ENCODE measurements at places on chromosomes 12 and 14. TPM values are rescaled to one million over a fixed set of nuclear protein-coding genes. Genes with fewer than 3 reads are reported as not detected.

SLC5A8 gene
- total RNA-seq: under 0.01 TPM

PPP2R5E gene
- total RNA-seq: 8.1 TPM

DNA sequence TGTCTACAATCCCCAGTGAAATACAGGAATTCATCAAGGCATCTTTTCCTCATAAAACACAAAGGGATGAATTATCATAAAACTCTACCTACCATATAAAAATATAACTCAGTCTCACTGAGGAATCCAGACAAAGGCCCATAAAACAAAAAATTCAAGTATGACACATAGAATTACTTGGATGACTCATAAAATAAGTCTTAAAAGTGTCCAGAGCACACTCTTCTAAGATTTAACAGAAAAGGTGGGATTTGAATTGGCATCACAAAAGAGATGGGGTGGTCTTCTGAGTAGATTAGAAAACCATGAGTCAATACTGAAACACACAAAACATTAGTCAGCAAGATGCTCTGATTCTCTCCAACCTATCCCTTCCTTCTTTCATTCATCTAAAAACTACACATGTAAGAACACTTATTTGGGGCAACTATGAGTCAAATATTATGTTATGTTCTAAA lies 202.7 kb upstream of the GARIN6 start:
- no peak for DNase-seq

- no peak for DNase-seq
These were observed 209.4 kb upstream of the PLXNC1 start for GRCh38 chr12:93938931-93939330.

GRCh38 chr14:83559721-83560120 lies 1970.2 kb upstream of the FLRT2 start:
- DNase-seq: no peak

DNA sequence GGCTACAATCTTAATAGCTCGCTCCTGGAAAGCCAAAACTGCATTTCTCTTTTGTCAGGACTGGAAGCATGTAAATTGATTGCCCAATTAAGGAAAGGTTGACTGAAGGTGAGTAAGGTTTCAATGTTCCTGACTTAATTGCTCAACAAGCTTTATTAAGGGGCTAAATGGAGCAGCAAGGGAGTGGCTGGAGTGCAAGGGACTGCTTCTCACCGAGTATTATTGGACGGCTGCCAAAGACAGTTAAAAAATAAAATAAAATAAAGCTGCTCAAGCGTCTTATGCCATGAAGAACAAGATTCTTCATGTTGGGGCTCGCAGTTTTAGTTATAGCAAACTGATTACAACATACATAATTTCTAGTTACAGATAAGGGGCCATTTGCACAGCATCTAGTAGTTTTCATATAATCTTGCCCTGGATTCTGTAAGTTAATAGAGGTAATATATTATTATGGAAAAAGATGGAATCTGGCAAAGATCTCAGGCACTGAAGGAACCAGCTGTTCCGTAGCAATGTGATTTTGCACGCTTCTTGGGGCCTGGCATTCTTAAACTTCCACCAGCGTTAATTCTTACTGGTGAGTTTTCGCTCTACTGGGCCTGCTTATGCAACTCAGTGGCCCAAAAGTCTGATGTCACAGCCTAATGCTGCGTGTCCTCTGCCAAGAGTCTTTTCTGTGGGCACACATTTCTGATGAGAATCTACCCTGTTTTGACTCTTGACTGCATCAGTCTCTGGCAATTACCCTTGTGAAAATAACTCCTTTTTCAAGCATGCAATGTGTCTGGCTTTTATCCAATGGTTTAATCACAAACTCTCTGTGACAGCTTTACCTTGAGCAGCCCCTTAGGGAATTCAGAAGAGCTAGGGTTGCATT lies 108.5 kb downstream of the SLC38A1 start:
- no peak for DNase-seq

GRCh38 chr12:66241061-66242043 lies 52.3 kb downstream of the IRAK3 start:
- no peak for DNase-seq

SPATS2 gene
- 11.7 TPM for total RNA-seq

GRCh38 chr12:128753438-128753837 lies 70.3 kb downstream of the SLC15A4 start:
- DNase-seq: no peak

MYF5 gene
- not detected for total RNA-seq

- DNase-seq: no peak
These were observed 29.8 kb upstream of the STRAP start for GRCh38 chr12:15852383-15852782.

DNA sequence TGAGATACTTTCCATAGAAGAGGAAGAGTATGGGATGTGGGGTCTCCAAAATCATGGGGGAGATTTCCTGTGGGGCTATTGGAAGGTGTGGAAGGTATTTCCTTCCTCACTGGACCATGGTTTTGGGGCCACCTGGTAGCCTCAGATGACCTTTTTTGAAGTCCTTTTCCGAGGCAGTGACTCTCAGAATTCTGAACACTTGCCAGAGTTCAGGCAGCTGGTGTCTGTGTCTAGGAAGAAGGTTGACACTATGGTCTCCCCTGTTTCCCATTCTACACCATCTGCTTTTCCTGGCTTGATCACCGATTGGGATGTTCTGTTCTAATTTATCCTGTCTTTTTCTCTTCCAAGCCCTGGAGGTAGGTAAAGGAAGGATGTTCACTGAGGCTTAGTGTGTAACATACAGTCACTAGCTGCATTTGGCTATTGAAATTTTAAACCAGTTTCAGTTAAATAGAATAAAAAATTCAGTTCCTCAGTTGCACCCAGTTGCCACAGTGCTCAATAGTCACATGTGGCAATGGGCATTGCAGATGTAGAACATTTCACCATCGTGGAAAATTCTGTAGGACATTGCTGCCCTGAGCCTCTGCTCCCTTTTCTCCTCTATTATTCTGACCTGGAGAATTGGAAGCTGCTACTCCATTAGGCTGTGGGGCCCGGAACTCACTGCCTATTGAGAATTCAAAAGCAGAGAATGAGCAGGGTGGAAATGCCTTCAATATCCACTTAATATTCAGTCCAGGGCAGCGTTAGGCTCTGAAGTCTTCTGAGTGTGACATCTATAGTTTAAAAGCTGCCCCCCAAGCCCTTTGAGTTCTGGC lies 11.0 kb upstream of the PLEKHG3 start:
- peak; percentile 91 for DNase-seq

- DNase-seq: no peak
These were observed 56.0 kb downstream of the TTC9 start for GRCh38 chr14:70697701-70698100.

DNA sequence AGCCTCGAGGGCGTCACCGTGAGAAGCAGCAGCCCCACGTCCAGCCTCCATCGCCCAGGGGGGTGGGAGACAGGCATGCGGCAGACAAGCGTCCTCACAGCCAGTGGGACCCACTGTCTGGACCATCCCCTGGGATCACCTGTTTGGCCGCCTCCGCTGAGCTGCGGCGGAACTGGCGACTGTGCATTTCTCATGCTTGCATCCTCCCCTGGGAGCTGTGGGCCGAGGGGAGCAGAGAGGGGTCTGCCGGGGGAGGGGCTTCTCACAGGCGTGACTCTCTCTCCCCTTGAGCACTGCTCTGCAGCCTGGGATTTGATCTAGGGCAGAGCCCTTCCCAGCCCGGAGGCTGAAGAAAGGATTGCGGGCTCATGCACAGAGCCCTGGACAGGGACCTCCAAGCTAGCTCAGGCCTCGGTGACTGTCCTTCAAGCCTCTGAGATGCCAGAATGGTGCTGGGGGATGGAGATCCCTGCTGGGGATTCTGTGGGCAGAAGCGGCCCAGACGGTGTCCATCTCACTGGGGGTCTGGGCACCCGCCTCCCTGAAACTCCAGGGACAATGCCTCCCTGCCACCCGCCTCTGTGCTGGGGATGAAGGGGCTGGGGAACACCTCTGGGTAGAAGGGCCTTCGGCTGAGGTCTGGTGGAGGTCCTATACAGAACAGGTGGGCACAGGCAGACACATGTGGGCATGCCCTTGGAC lies 61.1 kb downstream of the PRIMA1 start:
- no peak for DNase-seq

- no peak for DNase-seq
These were observed 192.8 kb upstream of the AMIGO2 start for GRCh38 chr12:47272412-47273190.

GRCh38 chr12:42129595-42130204 lies 15.0 kb downstream of the GXYLT1 start:
- peak; percentile 85 for DNase-seq

Measured in lung microvascular endothelial cell (primary cell).